ENCODE measurements at places on chromosomes 3 and 15.

DNA sequence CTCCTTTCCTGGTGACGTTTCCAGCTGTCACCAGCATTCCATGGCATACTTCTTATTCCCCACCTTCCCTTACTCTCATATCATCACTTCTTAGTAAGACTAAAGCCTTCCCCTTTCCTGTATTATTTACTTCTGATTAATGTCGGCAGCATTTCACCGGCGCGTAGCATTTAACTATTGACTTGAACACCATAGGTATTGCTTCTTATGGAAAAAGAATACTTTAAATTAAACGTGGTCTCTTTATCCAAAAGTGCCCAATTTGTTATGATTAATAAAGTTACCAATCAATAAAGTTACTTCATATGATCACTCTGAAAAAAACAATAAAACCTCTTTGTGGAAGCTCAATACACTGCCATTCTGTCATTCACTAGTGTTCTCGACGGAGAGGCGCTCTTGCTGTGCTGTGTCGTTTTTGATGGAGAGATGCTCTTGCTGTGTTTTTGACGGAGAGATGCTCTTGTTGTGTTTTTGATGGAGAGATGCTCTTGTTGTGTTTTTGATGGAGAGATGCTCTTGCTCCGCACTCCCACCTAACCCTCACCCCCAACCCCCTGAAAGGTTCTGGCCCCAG is 165.0 kb downstream of the XXYLT1 start:
- DNase-seq: no peak

- peak; percentile 63 for DNase-seq
Observed at GRCh38 chr3:104909198-104909597, 457.5 kb upstream of the ALCAM start.

- DNase-seq: no peak
Observed at GRCh38 chr15:99450896-99451358, 114.9 kb upstream of the MEF2A start.

DNA sequence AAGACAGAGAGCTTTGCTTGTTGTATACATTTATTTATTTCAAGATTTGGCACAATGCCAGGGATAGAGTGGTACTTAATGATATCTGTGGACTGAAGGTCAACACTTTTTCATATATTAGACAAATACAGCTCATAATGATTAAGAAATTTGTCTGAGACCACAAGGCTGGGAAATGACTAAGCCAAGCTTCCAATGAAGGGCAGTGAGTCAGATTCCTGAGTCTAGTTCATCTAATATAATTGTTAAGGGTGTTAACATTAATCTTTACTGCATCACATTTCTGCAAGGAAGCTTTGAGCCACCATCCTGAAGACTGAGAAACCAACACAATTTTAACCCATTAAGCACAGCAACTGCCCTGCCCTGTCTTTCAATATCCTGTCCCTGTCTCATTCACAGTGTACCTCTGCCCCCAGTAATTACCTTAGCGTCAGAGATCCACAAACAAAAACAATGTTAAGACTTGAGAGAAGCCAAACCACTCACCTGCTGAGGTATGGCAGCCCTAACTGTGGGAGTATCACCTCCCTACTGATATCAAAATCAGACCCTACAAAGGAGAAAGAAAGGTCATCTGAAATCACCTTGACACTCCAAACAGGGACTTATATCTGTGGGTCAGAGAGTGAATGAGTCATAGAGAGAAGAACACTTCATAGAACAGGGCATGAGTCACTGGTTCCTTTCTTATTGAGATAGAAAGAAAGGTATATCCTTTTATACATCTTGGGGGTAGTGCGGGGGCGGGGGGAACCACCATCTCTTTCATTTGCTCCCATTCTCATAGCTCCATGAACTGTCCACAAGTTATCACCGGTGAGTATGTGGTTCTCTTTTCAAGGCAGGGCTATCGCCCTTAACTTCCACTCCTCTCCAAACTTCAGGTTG is 74.7 kb downstream of the MAGI1 start:
- DNase-seq: peak; percentile 87

Data from HS-5 (cell line).